C1 segment of cervical spinal cord (tissue), 14 donors: ENCODE measurements at places on chromosomes 12 and 14.
A peak's percentile ranks its signal among the peaks of the same experiment; 100 is the strongest.

DNA sequence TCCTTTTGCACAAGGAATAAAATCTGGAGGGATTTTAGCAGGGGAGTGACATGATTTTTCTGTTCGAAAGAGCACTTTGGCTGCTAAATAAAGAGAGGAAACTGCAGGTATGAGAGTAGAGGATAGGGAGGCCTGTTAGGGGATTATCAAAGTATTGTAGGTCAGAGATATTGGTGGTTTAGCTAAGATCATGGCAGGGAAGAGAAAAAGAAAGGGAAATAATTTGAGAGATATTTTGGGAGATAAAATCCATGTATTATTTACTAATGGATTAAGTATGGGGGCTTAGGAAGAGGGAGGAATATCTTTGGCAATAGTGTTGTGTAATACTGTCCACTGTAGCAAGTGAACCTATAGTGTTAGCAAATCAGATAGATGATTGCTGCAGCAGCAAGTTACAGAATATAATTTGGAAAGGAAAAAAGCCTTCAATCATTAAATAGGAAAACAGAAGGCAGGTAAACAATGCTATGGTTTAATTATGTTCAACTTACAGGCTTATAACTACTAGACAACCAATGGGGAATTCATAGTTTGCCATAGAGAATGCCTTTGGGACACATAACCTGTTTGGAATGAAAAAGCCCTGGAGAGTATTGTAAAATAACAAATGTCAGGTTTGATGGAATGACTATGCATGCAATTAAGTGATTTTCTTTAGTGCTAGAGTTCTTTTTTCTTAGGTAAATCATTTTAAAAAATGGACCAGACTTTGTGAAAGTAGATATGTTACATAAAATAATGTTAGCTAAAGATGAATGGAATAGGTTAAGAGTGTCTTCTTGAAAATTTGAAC, 50.5 kb downstream of the ADIPOR2 start:
- no peak for DNase-seq

GRCh38 chr14:28774764-28775735, 8.5 kb downstream of the FOXG1 start:
- no peak for DNase-seq

GRCh38 chr14:58428118-58428683, 682 bp downstream of the KIAA0586 start:
- no peak for DNase-seq

- no peak for DNase-seq
Measured at GRCh38 chr12:70190262-70191010, 52.8 kb upstream of the CNOT2 start.

GRCh38 chr14:104161602-104162367, 23.4 kb downstream of the KIF26A start:
- DNase-seq: no peak

DNA sequence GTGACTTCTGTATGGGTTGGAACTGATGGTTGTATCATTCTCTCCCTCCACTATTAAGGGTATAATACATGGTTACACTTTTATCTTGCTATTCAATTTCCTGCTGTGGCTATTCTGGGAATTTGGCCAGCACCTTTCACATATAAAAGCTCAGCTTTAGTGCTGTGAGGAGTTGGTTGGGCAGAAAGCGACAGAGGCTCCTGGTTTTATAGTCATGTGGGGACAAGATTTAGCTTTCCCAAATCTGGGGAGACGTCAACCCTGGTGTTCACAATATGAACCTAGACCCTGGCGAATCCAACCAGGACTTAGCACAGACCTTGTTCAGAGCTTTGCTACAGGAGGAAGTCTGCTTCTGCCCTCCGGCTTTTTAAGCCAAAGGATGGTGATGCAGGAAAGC, 36.5 kb downstream of the FOS start:
- DNase-seq: peak; percentile 7

- no peak for DNase-seq
Measured at GRCh38 chr14:56975521-56975920, 165.2 kb upstream of the OTX2 start.

GRCh38 chr12:89756585-89757398, 48.2 kb upstream of the ATP2B1 start:
- no peak for DNase-seq

DNA sequence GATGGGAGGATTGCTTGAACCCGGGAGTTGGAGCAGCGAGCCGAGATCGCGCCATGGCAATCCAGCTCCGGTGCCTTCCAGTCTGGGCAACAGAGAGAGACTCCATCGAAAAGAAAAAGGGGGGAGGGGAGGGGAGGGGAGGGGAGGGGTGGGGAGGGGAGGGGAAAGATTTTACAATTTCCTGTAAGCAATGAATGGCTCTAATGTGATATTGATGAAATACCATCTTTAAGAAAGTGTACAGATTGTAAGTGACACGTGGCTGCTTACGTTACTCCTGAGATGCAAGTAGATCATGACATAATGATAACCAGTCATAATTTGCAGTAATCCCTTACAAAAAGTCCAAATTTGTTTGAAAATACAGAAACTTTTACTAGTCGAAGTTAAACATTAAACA, 1.4 kb downstream of the SLC25A21 start:
- no peak for DNase-seq
